Activated CD4-positive, alpha-beta memory T cell treated with anti-CD3 and anti-CD28 coated beads, Interleukin-2, amount 10 ng/mL, durations not matched to agents 7 days and 5 days (primary cell): ENCODE measurements at places on chromosomes 16 and 17. TPM values are rescaled to one million over a fixed set of nuclear protein-coding genes. Genes with fewer than 3 reads are reported as not detected.

DNA sequence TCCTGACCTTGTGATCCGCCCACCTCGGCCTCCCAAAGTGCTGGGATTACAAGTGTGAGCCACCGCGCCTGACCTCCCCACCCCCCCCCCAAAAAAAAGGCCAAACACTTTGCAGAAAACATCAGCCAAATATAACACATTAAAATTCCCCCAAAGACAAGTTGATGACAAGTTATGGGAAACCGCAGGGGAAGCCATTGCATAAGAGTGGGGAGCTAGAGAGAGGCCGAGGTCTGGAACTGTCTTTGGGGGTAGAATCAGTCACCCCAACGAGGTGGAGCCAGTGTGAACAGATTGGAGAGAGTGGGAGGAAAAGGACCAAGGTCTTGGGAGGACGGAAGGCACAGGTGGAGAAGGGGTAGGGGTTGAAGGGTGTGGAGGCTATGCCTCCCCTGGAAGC, 2.8 kb downstream of the DRC3 start:
- no peaks in the 10 kb centered on the region for H3K27me3 ChIP-seq
- peaks cover 27% of the 10 kb centered on the region for H3K4me1 ChIP-seq
- DNase-seq: no peak
- no peaks in the 10 kb centered on the region for H3K36me3 ChIP-seq
- no peak overlapping the region for H3K27ac ChIP-seq
- H3K4me3 ChIP-seq: no peak overlapping the region

- no peak for DNase-seq
- H3K4me1 ChIP-seq: no peaks in the 10 kb centered on the region
- no peak overlapping the region for H3K4me3 ChIP-seq
- H3K27ac ChIP-seq: no peak overlapping the region
- no peaks in the 10 kb centered on the region for H3K27me3 ChIP-seq
Measured at GRCh38 chr16:55905651-55906050, 30.5 kb upstream of the CES5A start.

DNA sequence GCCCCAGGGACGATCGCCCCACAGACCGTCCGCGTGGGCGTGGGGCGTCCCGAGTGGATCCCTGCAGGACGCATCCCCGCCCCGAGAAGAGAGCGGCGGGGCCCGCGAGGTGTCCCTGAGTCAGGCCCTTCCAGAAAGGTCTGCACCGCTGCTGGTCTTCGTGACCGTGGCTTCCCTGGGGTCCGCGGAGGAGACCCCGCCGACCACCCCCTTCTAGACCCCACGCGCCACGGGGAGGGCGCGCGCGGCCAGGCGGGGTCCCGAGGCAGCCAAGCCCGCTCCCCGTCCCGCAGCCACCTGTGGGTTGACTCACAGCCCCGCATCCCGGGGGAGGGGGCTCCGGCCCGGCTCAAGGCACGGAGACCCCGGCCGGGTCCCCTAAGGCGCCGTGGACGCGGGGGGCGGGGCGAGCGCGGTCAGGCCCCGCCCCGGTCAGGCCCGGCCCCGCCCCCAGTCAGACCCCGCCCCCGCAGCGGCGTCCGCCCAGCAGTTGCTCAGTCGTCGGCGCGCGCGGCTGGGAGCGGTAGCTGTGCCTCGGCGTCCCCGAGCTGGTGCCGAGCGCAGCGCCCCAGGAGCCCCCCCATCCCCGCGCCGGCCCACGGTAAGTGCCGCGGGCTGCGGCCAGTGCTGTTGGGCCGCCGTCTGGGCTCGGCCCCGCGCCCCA, at the start of gene BAIAP3:
TSS of gene BAIAP3 (plus strand) at position 497 of the 664 bp plus-strand sequence. CDS start 4,905 bp downstream, outside the sequence.
- H3K4me3 ChIP-seq: peak within 1 kb of the TSS; percentile 46
- H3K27ac ChIP-seq: no peak within 1 kb of the TSS
- peaks cover 35% of the 10 kb centered on the region for H3K27me3 ChIP-seq
- peak; percentile 70 for DNase-seq
- H3K36me3 ChIP-seq: no peaks in the 10 kb centered on the region

The PITPNM3 gene
- 0.63 TPM for total RNA-seq

- peaks cover 6% of the 10 kb centered on the region for H3K27me3 ChIP-seq
- H3K4me1 ChIP-seq: no peaks in the 10 kb centered on the region
- no peak for DNase-seq
- H3K4me3 ChIP-seq: no peak overlapping the region
- no peaks in the 10 kb centered on the region for H3K36me3 ChIP-seq
- H3K27ac ChIP-seq: no peak overlapping the region
Measured at GRCh38 chr17:15385305-15385704, 43.9 kb upstream of the TEKT3 start.

DNA sequence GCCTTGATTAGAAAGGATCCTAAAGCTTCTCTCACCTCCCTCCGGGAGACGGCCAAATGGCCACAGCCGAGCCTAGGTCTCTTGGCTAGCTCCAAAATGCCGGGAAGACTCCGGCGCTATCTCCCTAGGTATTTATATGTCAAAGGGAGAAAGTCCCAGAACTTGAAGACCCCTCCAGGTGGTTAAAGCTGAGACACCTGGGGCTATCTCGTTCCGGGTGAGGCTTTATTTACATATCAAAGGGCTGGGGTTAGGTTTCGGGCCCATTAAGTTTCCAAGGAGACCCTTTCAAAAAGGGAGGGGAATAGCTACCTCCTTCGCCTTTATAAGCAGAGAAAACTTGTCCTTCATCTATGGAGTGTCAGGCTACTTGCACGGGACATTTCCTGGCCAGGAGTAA, 70.9 kb upstream of the KIFC3 start:
- no peak overlapping the region for H3K27ac ChIP-seq

The CD300A gene
- 74.2 TPM for total RNA-seq

The ABCC3 gene
- total RNA-seq: not detected

DNA sequence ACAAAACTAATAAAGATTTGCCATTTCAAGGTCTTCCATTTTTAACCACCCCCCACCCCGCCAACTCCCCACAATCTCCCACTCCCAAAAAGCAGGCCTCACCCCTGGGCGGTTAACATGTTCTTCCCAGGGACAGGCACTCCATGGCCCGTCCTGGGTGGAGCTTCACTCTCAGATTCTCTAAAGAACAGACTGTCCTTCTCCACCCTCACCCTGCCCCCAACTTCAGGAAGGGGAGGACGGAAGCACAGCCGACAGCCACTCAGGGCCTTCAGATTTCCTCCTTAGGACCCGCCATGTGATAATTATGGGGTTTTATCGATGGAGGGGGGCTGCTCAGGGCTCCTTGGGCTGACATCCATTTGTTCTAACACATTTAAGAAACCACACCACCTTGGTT, 61.9 kb downstream of the ZFHX3 start:
- no peaks in the 10 kb centered on the region for H3K4me1 ChIP-seq
- no peak overlapping the region for H3K27ac ChIP-seq
- H3K27me3 ChIP-seq: no peaks in the 10 kb centered on the region

DNA sequence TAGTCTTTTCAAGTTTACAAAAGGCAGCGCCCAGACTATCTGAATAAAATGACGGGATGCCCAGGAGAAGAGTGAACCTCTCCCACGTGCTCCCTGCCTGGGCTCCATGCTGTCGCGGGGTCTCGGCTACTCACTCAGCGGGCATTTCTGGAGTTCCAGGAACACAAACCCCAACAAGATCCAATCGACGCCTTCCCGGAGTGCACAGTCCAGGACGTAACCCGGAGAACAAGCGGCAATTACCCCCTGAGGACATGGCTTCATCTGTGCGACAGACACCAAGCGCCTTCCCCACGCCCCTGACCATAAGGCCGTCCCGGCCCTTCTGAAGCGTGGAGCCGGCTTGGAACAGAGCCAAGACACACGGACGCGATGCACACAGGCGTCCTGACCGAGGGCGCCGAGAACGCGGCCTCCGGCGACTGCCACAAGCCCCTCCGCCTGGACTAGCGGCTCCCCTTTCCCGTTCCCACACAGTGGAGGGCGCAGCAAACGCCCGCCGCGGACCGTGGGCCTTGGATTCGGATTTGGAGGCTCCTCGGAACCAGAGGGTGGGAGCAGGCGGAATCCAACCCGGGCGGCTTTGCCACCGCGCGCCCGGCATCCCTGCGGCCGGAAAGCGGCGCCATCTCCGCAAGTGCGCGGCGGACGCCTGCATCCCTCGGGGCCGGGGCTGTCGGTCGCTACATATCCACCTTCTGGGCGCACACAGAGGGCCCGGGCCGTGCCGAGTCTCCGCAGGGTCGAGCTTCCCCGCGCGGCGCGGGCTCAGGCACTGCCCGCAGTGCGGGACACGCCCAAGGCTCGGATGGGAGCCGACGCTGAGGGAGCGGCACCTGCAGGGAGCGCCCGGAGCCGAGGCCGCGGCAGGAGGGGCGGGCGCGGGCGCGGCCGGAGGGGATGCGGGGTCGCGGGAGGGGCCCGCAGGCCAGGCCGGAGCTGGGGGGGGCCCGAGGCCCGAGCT, 725 bp downstream of the ABCA3 start:
- peaks cover 29% of the 10 kb centered on the region for H3K4me1 ChIP-seq
- DNase-seq: peak; percentile 50
- peak overlapping the region; percentile 79 for H3K4me3 ChIP-seq
- peak overlapping the region; percentile 11 for H3K27ac ChIP-seq
- peaks cover 3% of the 10 kb centered on the region for H3K36me3 ChIP-seq
- peaks cover 24% of the 10 kb centered on the region for H3K27me3 ChIP-seq

DNA sequence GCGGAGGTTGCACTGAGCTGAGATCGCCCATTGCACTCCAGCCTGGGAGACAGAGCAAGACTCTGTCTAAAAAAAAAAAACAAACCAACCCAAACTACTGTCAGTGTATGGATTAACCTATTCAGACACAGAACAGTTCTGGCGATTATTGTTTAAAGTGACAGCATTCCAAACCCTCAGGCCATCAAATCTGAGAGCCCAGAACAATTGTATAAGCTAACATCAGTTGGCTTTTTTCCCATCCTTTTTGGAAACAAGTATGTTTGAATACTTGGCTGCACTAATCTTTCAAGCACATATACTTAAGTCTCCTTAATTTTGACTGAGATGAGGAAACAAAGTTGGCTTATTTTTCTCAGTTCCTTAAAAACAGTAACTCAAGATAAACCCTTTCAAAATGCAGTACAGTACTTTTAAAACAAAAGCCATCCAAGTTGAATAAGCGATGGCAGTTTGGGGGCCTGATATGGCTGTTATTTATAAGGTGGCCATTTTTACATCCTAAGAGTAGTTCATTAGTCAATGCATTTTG, 1.4 kb downstream of the ZSWIM7 start:
- peaks cover 29% of the 10 kb centered on the region for H3K4me1 ChIP-seq
- H3K4me3 ChIP-seq: no peak overlapping the region
- no peak overlapping the region for H3K27ac ChIP-seq
- no peaks in the 10 kb centered on the region for H3K27me3 ChIP-seq
- H3K36me3 ChIP-seq: peaks cover 25% of the 10 kb centered on the region

DNA sequence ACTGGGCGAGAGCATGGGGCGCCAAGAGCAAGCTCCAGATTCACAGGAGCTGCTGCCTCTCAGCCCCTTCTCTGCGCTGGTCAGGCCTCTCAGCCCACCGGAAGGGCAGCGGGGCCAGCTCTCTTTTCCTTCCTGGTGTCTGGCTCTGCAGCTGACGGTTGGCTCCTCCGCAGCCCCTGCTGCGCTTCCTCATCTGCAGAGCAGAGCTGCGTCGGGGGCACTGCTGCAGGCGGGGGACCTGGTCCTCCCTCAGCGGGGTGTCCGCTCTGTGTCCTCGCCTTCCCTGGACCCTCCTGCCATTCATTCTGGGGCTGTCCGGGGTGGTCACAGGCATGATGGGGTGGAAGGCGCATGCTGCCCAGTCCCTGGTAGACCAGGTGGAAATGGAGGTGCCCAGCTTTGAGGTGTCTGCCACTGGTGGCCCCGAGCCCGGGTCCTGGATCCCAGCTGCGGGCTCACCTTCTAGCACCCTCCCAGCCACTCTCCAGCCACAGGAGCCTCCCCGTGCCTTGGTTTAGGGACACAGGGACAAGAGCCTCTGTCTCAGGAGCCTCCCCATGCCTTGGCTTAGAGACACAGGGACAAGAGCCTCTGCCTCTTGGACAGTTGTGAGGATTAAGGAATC, 84.8 kb downstream of the IRF8 start:
- peaks cover 5% of the 10 kb centered on the region for H3K27me3 ChIP-seq
- no peak overlapping the region for H3K27ac ChIP-seq
- no peak overlapping the region for H3K4me3 ChIP-seq
- no peaks in the 10 kb centered on the region for H3K36me3 ChIP-seq
- no peak for DNase-seq
- peaks cover 20% of the 10 kb centered on the region for H3K4me1 ChIP-seq

The CD300H gene
- total RNA-seq: not detected

The SLFN11 gene
- total RNA-seq: 72.6 TPM

DNA sequence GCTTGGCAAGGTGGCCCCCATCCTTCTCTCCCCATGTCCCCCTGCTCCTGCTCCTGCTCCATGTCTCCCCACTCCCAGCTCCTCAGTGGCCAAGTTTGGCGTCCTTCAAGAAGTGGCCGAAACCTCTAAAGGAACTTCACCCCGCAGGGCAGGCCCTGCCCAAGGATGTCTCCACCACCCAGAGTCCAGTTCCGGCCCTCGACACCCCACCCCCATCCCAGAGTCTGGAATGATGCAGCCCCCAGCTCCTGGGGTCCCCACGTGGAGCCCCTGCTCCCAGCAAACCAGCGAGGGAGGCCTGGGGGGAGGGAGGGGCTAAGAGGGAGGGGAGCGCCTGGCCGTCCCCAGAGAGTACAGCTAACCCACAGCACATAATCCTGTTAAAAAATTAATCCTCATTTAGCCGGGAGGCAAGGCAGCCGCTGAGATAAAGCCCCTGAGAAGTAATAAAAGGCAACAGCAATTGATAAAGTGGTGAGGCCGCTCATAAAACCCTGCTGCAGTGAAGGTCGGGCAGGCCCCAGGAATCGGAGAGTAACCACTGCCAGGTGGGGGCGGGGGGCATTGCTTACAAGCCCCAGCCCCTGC, 9.9 kb upstream of the ENPP7 start:
- DNase-seq: no peak
- H3K4me3 ChIP-seq: no peak overlapping the region
- no peak overlapping the region for H3K27ac ChIP-seq

The TAF15 gene
- 252 TPM for total RNA-seq

The OR3A3 gene
- not detected for total RNA-seq

GRCh38 chr17:17062866-17063265, 20.6 kb downstream of the MPRIP start:
- H3K27ac ChIP-seq: no peak overlapping the region
- peaks cover 4% of the 10 kb centered on the region for H3K36me3 ChIP-seq
- no peaks in the 10 kb centered on the region for H3K27me3 ChIP-seq

GRCh38 chr16:2825049-2825742, 4.9 kb upstream of the ZG16B start:
- no peaks in the 10 kb centered on the region for H3K36me3 ChIP-seq
- no peak for DNase-seq
- no peak overlapping the region for H3K4me3 ChIP-seq
